ENCODE measurements at places on chromosomes 2 and 18. TPM values are rescaled to one million over a fixed set of nuclear protein-coding genes. Genes with fewer than 3 reads are reported as not detected.

GRCh38 chr2:181949047-181949446, 36.6 kb upstream of the PPP1R1C start:
- H3K36me3 ChIP-seq: no peaks in the 10 kb centered on the region
- H3K27ac ChIP-seq: no peak overlapping the region
- H3K4me3 ChIP-seq: no peak overlapping the region
- no peak for DNase-seq
- H3K4me1 ChIP-seq: no peaks in the 10 kb centered on the region
- peaks cover 2% of the 10 kb centered on the region for H3K27me3 ChIP-seq

DNA sequence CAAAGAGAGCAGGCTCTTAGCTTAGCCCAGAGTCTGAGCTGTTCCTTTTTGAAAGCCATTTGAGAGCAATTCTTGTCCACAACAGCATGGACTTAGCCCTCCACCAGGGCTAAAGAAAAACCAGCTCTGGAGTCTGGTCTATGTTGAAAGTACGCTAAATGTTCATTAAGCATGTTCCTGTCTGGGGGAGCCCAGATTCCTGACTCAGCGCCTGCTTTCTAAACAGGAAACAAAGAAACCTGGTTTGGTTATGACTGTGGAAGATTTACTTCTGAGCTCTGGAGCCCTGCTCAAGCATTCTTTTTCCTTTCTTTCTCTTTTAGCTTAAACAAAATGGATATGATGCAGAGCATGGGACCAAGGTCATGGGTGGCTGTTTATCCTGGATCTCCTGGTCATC, 279.8 kb downstream of the RBM43 start:
- H3K36me3 ChIP-seq: no peaks in the 10 kb centered on the region
- H3K27ac ChIP-seq: no peak overlapping the region
- H3K4me3 ChIP-seq: no peak overlapping the region

- no peak overlapping the region for H3K27ac ChIP-seq
- no peaks in the 10 kb centered on the region for H3K36me3 ChIP-seq
- no peak for DNase-seq
These were observed 305.0 kb upstream of the ERBB4 start for GRCh38 chr2:212843409-212844199.

DNA sequence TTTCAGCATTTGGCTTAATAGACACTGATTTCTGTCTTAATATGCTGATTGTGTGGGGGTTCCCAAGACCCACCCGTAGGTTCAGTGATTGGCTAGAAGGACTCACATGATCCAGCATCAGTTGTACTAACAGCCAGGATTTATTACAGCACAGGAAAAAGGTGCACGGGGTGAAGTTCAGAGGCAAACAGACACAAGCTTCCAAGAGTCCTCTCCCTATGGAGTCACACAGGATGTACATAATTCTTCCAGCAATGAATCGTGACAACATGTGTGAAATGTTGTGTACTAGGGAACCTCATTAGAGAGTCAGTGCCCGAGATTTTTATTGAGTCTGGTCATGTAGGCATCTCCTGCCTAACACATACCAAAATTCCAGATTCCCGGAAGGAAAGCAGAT, 52.8 kb downstream of the GALNT1 start:
- H3K4me3 ChIP-seq: no peak overlapping the region
- peaks cover 13% of the 10 kb centered on the region for H3K36me3 ChIP-seq
- no peaks in the 10 kb centered on the region for H3K27me3 ChIP-seq
- no peak for DNase-seq
- H3K27ac ChIP-seq: no peak overlapping the region
- H3K4me1 ChIP-seq: no peaks in the 10 kb centered on the region

GRCh38 chr2:191543708-191544107, 134.2 kb upstream of the NABP1 start:
- H3K4me3 ChIP-seq: no peak overlapping the region
- no peak overlapping the region for H3K27ac ChIP-seq
- no peak for DNase-seq
- H3K27me3 ChIP-seq: no peaks in the 10 kb centered on the region

- H3K4me1 ChIP-seq: no peaks in the 10 kb centered on the region
- H3K4me3 ChIP-seq: no peak overlapping the region
- H3K27me3 ChIP-seq: no peaks in the 10 kb centered on the region
- H3K27ac ChIP-seq: no peak overlapping the region
These were observed 93.9 kb upstream of the FAM237A start for GRCh38 chr2:206548383-206548782.

- H3K4me3 ChIP-seq: no peak overlapping the region
- no peaks in the 10 kb centered on the region for H3K27me3 ChIP-seq
- no peak overlapping the region for H3K27ac ChIP-seq
- DNase-seq: no peak
- H3K4me1 ChIP-seq: peaks cover 3% of the 10 kb centered on the region
- H3K36me3 ChIP-seq: no peaks in the 10 kb centered on the region
These were observed 6.5 kb downstream of the PIAS2 start for GRCh38 chr18:46910856-46911255.

GRCh38 chr2:226690461-226691024, 109.1 kb downstream of the IRS1 start:
- no peak overlapping the region for H3K27ac ChIP-seq
- H3K27me3 ChIP-seq: no peaks in the 10 kb centered on the region
- no peaks in the 10 kb centered on the region for H3K36me3 ChIP-seq
- H3K4me3 ChIP-seq: no peak overlapping the region
- peaks cover 2% of the 10 kb centered on the region for H3K4me1 ChIP-seq
- no peak for DNase-seq

GRCh38 chr2:11177871-11178690, 22.8 kb downstream of the SLC66A3 start:
- H3K27ac ChIP-seq: no peak overlapping the region
- H3K27me3 ChIP-seq: no peaks in the 10 kb centered on the region
- H3K4me3 ChIP-seq: no peak overlapping the region
- no peak for DNase-seq
- no peaks in the 10 kb centered on the region for H3K36me3 ChIP-seq

DNA sequence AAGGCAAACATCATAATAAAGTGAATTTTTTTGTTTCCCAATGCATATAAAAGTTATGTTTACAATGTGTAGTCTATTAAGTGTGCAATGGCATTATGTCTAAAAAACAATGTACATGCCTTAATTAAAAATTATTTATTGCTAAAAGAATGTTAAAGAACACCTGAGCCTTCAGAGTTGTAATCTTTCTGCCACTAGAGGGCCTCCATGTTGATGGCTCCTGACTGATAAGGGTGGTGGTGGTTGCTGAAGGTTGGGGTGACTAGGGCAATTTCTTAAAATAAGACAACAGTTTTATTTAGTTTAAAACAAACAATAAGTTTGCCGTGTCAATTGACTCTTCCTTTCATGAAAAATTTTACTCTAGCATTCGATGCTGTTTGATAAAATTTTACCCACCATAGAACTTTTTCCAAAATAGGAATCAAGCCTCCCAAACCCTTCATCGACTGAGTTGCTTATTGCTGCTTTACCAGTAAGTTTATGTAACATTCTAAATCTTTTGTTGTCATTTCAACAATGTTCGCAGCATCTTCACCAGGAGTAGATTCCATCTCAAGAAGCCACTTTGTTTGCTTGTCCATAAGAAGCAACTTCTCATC, 32.3 kb downstream of the MAP3K2 start:
- H3K4me1 ChIP-seq: no peaks in the 10 kb centered on the region
- no peaks in the 10 kb centered on the region for H3K36me3 ChIP-seq
- H3K4me3 ChIP-seq: no peak overlapping the region
- no peak overlapping the region for H3K27ac ChIP-seq
- no peaks in the 10 kb centered on the region for H3K27me3 ChIP-seq

DNA sequence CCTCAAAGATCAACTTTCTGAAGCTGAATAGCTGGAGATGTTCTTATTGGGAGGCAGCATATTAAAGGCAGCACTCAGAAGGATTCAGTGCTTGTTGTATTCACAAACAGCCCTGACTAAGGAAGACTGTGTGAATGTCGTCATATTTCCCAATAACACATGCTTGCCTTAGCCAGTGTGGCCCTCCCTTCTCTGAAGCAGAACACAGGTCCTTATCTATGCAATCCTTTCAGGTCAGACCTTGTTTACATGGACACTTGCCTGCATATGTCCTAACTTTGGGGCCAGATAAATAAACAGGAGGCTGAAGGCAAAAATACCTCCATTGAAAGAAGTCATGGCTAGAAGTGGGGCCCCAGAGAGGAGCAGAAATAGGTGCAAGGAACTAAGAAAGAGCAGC, 97.2 kb downstream of the SLC4A3 start:
- DNase-seq: no peak
- no peak overlapping the region for H3K27ac ChIP-seq
- no peaks in the 10 kb centered on the region for H3K27me3 ChIP-seq
- H3K4me3 ChIP-seq: no peak overlapping the region

DNA sequence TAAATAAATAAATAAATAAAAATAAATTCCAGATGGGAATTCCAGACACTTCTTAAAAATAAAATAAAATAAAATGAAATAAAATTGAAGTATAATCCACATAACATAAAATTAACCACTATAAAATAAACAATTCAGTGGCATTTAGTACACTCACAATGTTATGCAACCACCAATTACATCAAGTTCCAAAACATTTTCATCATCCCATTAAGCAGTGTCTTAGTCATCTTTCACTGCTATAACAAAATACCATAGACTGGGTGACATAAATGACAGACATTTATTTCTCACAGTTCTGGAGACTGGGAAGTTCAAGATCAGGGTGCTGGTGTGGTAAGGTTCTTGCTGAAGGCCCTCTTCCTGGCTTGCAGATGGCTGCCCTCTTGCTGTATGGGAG, 22.6 kb upstream of the PROKR1 start:
- H3K27me3 ChIP-seq: no peaks in the 10 kb centered on the region
- H3K27ac ChIP-seq: no peak overlapping the region
- DNase-seq: no peak

DNA sequence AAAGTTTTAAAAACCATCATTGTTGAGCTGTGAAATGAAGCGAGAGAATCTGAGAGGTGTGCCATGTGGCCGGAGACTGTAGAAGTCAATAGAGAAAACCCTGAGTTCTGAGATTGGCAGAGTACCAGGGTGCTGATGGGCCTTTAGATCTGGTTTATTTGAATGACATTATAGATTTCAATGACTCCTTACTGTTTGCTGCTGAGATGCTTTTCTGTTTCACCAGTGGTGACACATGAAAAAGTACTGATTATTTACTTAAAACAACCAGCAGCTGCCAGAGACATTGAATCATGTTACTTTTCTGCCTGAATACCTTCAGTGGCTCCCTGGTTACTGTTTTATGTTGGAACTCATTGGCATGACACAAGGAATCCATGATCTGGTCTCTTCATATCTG, 602.7 kb upstream of the ZNF804A start:
- no peaks in the 10 kb centered on the region for H3K4me1 ChIP-seq
- no peaks in the 10 kb centered on the region for H3K27me3 ChIP-seq
- no peak overlapping the region for H3K4me3 ChIP-seq
- DNase-seq: no peak
- H3K36me3 ChIP-seq: no peaks in the 10 kb centered on the region

GRCh38 chr2:132392221-132392620, 24.4 kb upstream of the GPR39 start:
- H3K36me3 ChIP-seq: no peaks in the 10 kb centered on the region
- peak; percentile 17 for DNase-seq
- no peak overlapping the region for H3K27ac ChIP-seq
- H3K4me3 ChIP-seq: no peak overlapping the region
- no peaks in the 10 kb centered on the region for H3K27me3 ChIP-seq
- peaks cover 3% of the 10 kb centered on the region for H3K4me1 ChIP-seq

DNA sequence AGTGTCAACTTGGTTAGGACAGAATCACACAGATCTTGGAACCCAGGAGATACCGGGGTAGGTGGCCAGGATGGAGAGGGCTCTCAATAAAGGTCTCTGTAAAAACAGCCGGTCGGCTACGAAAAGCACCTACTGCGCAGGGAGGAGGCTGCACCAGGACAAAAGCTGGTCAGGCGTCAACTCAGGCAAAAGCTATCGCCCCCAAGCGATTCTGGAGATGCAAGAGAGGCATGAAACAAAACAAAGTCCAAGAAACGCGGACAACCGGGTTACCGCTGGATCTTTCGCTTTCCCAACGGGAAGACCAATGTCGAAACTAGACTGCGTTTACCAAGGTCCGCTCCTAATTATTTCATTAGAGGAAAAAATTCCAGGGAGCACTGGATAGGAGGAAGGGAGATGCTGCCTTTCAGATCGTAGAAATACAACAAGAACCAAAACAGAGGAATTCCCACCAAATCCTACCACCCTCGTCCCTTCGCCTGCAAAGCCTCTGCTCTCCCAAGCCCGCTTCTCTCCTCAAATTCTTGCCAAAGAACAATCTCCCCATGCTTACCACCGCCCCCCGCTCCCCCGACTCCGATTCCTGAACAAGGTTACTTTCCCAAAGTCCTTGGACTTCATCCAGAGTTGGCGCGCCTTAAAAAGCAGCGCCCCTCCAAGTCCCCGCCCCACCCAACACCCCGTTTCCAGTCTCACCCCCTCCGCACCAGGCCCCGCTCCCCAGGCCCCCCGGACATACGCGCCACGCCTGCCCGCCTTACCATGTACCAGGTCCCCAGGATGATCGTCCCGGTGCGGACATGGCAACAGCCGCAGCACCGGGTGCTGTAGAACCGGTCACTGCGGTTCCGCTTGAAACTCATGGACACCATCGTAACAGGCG, 539 bp downstream of the LAPTM4A start:
- H3K27me3 ChIP-seq: no peaks in the 10 kb centered on the region
- peak overlapping the region; percentile 86 for H3K4me3 ChIP-seq

DNA sequence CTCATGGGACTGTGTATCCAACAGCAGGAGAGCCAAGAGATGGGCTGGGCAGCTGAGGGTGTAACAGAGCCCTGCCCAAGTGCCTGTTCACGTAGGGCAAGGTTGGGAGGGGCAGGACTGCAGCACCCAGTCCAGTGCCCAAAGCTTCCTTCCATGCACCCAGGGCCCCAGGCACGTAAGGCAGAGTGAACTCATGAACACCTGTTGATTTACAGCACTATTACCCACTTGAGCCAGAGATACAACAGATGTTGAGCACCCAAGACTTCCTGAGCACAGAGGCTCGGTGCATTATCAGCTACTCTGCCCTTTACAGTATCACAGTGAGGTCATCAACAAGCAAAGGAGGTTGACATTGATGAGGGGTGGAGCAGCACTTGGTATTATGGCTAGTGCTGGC, 50.2 kb upstream of the FHL2 start:
- H3K27ac ChIP-seq: no peak overlapping the region
- no peaks in the 10 kb centered on the region for H3K27me3 ChIP-seq
- DNase-seq: no peak
- no peaks in the 10 kb centered on the region for H3K36me3 ChIP-seq
- H3K4me1 ChIP-seq: no peaks in the 10 kb centered on the region
- no peak overlapping the region for H3K4me3 ChIP-seq

- H3K27ac ChIP-seq: no peak overlapping the region
- H3K27me3 ChIP-seq: no peaks in the 10 kb centered on the region
- H3K4me1 ChIP-seq: peaks cover 3% of the 10 kb centered on the region
- no peak overlapping the region for H3K4me3 ChIP-seq
These were observed 90.4 kb downstream of the PTRHD1 start for GRCh38 chr2:24702800-24703199.

C2orf92 gene
- total RNA-seq: 5.2 TPM

NEU4 gene
- total RNA-seq: 0.82 TPM

STK11IP gene
- total RNA-seq: 24.1 TPM

MIB1 gene
- 60.3 TPM for total RNA-seq

PLEK gene
- total RNA-seq: not detected

GCKR gene
- 1.2 TPM for total RNA-seq

TRABD2A gene
- 18.6 TPM for total RNA-seq

ALS2 gene
- total RNA-seq: 36.4 TPM

ANKRD30BL gene
- not detected for total RNA-seq

MC4R gene
- not detected for total RNA-seq

RBMS1 gene
- total RNA-seq: 57.0 TPM

KCNG3 gene
- total RNA-seq: 21.3 TPM

ASAP2 gene
- 16.6 TPM for total RNA-seq

NEDD4L gene
- total RNA-seq: 69.8 TPM

PLGLB1 gene
- total RNA-seq: 0.54 TPM

RAMP1 gene
- 0.65 TPM for total RNA-seq

CGREF1 gene
- 3.4 TPM for total RNA-seq

CCDC141 gene
- 21.6 TPM for total RNA-seq
